ENCODE measurements at places on chromosomes 3 and 15.

GRCh38 chr3:39801216-39801615 is 8.2 kb upstream of the MYRIP start:
- DNase-seq, result no peak

DNA sequence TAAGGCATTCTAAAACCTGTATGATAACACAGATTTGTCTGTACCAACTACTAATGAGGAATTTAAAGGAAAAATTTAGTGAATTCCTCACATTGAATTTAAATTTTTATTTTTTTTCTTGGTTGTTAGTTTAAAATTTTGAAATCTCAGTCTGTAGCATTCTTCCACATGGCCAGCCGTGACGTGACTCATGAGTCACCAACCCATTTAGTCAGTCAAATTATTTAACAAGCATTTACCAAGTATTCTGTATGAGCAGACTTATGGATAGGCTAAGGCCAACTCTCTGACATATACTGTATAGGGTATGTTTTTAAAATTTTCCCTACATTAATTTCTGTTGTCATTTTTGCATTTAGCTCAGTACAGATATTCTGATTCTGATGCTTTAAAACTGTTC is 112.9 kb downstream of the CNTN4 start:
- no peak for DNase-seq

DNA sequence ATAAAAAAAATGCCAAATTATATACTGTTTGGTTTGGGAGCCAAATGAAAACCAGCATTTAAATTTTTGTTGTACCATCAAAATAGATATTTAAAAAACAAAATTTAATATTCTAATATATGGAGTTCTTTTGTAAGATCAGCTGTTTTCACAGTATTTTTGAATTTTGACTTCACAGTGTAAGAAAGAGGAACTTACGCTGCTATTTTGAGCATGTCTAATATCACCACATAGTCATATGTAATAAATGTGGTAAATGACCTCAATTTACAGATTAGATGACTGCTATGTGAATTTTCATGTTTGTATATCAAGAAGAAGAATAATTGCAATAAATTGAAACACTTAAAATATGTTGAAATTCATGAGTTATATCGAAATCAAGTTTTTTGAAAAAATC is 189.6 kb downstream of the ARRDC4 start:
- DNase-seq, result no peak

- no peak for DNase-seq
Measured at GRCh38 chr3:183824761-183825455, 469 bp downstream of the MAP6D1 start.

DNA sequence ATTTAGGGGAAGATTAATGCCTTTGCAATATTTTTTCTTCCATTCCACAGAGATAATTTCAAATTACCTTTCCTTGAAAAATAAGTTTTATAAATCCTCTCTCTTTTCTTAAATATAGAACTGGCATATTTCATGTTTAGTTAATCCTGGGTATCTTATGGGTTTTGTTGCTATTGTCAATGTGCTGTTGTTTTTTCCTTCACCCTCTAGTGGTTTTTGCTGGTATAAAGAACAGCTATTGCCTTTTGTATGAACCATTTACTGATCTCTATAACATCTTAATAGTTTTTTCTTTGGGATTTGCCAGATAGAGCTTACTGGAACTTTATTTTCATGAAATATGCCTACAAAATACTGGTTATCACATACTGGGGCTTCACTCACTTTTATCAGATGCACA is 359.6 kb upstream of the DPPA4 start:
- DNase-seq, result no peak

GRCh38 chr3:136332776-136333175 is 82.6 kb downstream of the PCCB start:
- DNase-seq, result peak; percentile 77

DNA sequence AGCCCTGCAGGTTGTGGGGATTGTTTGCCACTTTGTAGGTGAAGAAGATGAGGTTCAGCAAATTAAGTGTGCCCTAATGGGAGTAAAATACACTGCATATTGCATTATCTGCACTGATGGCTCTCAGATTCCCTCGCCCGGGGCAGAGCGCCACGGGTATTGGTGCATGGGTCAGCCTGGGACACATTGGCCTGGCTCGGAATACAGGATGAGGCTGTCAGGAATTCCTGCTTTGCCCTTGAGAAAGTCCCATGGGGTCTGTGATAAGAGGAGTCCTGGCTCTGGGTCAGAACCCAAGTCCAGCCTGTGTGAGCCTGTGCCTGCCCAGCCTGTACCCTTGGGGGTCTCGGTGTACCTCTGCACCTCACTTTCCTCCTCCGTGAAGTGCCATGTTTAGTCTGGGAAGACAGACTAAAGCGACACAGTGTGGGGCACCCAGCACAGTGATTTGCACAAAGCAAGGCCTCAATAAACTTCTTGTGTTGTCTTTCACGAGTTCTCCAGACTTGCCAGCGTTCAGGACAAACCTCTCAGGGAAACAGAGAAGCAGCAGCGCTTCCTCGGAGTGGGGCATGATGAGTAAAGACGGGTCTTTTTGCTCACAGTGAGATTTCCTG is 107.6 kb downstream of the LRRK1 start:
- DNase-seq, result no peak

- peak; percentile 9 for DNase-seq
Measured at GRCh38 chr3:70120357-70120966, 120.9 kb downstream of the SAMMSON start.

GRCh38 chr3:99108508-99108907 is 207.0 kb upstream of the DCBLD2 start:
- peak; percentile 96 for DNase-seq

DNA sequence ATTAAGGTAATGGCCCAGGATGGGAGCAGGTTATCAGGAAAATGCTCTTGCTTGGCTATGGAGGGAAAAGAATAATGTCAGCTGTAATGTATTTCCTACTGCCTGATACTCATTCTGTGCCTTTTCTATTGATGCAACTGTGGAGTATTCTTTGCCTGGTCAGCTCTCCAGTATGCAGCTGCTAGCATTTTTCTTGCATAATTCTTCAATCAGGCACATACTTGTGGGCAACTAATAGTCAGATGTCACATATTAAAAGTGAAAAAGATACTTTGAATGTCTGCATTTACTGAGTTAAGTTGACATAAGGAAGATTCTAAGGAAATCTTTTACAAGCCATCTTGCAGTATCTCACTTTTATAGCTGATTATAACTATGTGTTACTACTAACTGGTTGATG is 29.5 kb downstream of the CD80 start:
- peak; percentile 53 for DNase-seq

DNA sequence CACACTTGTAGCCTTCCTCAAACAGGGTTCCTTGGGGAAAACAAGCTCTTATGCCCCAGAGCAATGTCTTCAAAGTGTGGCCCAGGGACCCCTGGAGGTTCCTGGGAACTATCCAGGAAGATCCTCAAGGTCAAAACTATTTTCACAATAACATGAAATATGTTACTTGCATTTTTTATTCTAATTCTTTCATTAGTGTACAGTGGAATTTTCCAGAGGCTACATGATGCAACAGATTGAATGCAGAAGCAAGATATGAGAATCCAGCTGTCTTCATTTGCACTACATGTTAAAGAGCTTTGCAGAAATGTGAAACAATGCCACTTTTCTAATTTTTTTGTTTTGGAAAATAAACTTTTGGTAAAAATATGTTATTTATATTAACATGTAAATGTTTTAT is 190.9 kb downstream of the SLC9A9 start:
- DNase-seq, result no peak

DNA sequence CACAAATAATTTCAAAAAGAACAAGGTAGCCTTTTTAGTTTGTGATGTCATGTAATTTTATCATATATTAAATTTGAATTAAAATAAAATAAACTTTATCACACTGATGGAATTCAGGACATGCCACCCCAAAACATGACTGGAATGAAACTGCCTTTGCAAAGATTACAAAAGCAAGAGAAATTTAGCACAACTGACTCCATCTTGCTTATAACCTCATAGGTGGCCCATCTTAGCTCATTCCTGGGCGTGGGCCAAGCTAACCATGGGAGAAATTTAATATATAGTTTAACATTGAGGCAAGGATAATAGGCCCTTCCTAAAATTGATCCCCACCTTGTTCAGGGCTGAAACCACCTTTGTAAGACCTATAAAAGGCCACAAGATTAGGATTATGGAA is 235.6 kb downstream of the ZNF385D start:
- DNase-seq, result no peak

- DNase-seq, result peak; percentile 68
Measured at GRCh38 chr3:194575484-194576210, 57.6 kb downstream of the TMEM44 start.

GRCh38 chr15:26864664-26865191 is 2.1 kb upstream of the GABRA5 start:
- DNase-seq, result peak; percentile 22

DNA sequence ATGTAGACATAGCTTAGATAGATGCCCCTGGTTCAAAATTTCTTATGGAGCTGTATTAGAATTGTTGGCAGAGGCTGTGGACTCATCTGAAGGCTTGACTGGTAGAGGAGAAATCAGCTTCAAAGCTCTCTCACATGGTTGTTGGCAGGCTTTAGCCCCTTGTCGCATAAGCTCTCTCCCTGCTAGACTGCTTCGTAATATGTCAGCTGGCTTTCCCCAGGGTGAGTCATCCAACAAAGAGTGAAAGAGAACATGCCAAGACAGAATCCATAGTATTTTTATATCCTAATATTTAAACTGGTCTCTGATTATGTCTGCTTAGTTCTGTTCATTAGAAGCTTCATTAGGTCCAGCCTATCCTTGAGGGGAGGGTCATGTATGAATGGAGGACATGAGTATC is 427.4 kb upstream of the NAALADL2 start:
- peak; percentile 39 for DNase-seq

GRCh38 chr3:141788149-141788548 is 24.9 kb downstream of the GRK7 start:
- no peak for DNase-seq

DNA sequence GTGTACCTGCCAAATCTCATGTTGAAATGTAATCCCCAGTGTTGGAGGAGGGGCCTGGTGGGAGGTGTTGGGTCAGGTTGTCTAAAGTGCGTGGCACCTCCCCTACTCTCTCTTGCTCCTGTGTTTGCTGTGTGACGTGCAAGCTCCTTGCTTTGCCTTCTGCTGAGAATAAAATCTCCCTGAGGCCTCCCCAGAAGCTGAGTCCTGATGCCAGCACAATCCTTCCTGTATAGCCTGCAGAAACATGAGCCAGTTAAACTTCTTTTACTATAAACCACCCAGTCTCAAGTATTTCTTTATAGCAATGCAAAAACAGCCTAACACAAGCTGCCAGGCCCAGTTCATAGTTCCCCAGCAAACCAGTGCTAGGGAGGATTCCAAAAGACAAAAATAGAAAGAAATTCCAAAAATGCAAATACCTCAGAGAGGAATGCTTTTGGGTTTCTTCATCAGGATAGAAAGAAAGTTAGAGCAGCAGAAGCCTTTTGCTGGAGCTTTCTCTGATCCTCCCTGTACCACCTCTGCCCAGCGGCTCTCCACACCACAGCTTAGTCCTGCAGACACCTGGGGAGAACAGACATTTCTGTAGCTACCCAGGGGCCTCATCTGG is 25.9 kb upstream of the CDV3 start:
- DNase-seq, result peak; percentile 75

DNA sequence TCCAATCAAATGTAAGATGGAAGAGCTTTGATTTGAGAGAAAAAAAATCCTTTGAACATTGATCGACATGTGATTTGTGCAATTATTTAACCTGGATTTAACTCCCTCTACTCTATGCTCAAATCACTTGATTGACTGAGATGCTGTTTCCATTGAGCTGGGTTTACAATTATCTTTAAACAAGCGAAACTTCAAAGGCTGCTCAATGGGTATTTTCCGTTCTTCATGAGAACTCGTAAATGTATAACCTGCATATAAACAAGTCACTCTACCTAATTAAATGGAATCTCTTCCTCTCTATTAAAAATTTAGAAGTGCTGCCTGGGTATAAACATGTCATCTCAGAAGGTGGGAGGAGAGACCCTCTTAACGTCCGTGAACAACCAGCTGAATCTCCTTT is 71.9 kb downstream of the ANXA2 start:
- no peak for DNase-seq

- no peak for DNase-seq
Measured at GRCh38 chr3:52218026-52218425, 7.4 kb downstream of the TLR9 start.

DNA sequence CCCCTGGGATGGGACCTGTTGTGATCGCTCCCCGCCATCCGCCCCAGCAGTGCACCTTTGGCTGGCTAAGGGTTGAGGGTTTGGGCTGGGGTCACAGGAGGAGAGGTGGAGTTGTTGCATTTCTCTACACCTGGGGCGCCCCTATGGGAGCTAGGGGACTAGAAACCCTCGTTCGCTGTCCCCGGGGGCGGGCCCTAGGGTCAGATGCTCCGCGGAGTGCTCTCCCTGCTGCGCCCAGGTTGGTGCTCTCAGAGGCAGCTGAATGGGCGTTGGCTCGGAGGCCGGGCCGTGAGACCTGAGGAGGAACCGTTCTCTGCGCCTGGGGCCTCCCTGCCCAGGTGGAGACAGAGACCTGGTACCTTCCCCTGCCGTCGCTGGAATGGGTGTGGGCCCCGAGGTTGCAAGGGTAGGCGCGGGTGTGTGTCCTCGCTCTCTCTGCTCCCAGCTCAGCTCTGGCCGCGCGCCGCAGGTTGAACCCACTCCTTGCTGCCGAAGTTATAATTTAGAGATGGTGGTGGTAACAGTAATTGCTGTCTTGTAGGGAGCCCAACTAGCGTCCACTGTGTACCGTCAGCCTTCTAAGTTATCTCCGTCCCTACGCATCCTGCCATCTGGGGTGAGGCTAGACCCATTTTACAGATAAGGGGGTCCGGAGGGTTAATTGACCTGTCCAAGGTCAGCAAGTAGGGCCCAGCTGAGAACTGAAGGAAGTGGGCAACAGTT is 965 bp downstream of the FLNB start:
- DNase-seq, result no peak

DNA sequence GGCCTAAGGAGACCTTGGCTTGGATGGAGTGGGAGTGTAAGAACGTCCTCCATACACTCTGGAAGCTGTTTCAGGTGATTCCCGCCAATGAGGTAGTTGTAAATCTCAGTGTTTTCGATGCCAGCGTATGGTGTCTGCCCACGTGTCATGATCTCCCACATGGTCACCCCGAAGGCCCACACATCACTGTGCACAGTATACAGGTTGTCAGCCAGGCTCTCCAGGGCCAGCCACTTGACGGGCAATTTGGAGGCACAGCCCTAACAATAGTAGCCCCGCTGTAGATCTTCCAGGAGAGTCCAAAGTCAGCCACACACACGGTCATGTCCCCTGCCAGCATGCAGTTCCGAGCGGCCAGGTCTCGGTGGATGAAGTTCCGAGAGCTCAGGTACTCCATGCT is 51.9 kb downstream of the ETFA start:
- no peak for DNase-seq

DNA sequence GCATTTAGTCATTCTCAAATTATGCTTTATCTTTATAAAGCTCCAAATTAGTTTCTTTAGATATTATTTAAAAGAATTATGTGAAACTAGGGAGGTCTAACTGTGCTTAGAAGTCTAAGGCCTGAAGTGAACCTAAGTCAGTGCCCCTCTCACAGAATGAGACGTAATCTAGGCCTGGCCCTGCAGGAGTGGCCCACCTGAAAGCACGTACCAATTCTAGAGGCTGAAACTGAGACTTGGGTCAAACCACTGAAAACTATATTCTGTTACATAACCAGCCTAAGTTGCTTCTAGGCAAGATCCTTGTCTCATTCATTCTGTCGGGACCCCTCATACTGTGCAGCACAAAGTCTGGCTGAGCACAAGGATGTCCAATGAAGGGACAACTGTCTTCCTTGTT is 143.7 kb downstream of the ISL2 start:
- no peak for DNase-seq

- DNase-seq, result peak; percentile 97
Measured at GRCh38 chr15:99454941-99455788, 110.6 kb upstream of the MEF2A start.

Data from astrocyte (in vitro differentiated cells and primary cell).